Stimulated activated CD4-positive, alpha-beta T cell treated with anti-CD3 and anti-CD28 coated beads, Interleukin-1b, Interleukin-23, amount 100 ng/mL, for 4 hours (primary cell): ENCODE measurements at places on chromosomes 2 and 18.

DNA sequence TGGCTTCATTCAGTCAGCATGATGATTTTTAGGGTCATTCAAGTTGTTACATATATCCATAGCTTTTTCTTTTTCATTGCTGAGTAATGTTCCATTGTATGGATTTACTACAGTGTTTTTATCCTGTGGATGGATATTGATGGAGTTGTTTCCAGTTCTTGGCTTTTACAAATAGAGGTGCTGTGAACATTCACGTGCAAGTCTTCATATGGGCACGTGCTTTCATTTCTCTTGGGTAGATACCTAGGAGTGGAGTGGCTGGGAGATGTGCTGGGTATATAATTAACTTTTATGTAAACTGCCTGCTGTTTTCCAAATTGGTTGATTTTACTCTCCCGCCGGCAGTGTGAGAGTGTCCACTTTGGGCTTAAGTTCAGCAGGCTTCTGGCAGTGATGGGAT lies 16.5 kb downstream of the AGAP1 start:
- no peak for DNase-seq

GRCh38 chr2:40367652-40368051 lies 84.2 kb downstream of the SLC8A1 start:
- no peak for DNase-seq

GRCh38 chr2:134307334-134307733 lies 53.5 kb downstream of the MGAT5 start:
- no peak for DNase-seq

GRCh38 chr2:58853420-58853819 lies 612.3 kb upstream of the FANCL start:
- DNase-seq, result no peak

DNA sequence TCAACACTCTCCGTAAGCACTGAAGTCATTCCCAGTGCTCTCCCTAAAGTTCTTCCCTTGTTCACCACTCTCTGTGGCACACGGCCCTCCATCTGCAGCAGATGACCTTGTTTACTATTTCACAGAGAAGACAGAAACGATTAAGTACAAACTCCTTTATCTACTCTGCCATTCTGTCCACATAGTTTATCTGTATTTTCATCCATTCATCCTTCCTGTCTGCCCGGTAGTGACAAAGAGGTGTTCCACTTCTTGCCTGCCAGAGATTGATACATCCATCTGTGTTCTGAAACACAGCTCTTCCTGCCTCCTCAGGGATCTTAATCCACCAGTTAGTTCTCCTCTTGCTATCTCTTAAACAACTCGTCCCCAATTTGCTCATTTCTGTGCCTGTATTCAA lies 77.9 kb upstream of the CD226 start:
- no peak for DNase-seq

- no peak for DNase-seq
Measured at GRCh38 chr2:198004173-198004572, 199.8 kb downstream of the PLCL1 start.
